ENCODE measurements at places on chromosomes 1 and 21.
A peak's percentile ranks its signal among the peaks of the same experiment; 100 is the strongest.

DNA sequence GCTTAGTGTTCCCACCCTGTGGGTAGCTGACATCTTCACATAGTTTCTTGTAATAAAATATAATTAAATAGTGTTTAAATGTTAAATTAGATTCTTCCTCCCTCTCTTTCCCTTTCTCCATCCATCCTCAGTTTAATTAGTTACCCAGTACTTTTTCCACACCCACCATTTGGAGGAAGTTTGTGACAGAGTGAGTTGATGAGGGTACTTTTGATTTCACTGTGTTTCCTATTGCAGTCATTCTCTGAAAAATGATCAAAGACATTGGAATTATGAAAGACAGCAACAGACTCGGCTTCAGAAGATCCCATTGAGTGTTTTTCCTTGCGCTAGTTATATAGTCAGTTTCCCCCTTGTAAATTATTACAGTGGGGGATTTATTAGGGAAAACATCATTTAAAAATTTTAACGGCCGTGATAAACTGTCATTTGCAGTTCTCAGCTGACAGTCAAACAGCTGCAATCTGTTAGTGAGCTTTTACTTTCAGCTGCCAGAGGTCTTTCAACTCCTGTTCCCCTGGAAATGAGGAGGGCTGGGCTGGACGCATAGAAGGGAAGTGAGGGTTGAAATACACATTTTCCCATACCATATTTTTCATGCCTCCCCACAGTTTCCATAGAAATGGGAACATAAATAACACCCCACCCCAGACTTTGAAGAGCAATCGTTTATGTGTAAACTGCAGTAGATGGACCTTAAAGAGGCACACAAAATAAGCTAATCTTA, 61.3 kb upstream of the CACYBP start:
- no peak for DNase-seq

DNA sequence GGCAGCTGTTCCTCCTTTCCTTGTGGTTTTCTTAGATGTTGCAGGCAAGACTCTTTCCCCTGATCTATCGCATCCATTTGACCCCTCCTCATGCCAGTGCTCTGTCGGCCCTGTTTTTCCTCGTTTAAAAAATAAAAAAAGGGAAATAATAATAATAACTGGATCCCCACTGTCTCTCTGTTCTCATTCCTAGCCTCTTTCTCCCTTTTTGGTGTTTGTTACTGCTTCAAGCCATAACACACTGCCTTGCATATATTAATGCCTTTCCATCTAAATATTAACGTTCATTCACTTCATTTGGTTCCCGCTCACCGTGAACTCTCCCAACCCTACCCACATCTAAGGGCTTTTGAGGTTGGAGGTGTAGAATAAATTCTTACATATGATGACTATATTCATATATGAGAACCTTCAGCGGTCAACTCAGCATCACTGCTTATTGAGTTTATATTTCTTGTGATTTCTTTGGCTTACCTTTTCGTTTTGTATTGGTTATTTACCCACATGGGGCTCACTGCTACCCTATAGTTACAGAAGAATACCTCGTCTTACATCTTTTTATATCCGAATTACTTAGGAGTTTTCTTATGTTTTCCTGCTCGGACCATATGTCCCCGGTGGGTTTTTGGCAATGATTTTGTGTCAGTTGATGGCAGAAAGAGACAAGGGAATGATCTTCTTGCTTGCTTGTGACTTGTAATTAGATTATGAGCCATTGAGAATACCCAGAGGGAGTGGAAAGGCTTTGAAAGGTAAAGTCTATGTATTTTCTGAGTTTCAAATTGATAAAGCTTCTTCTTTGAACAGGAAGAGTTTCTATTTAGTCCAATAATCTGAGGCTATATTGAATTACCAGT, 805 bp downstream of the ATG4C start:
- no peak for DNase-seq

GRCh38 chr1:72282271-72283021, at the start of gene NEGR1:
TSS of gene NEGR1 (minus strand) at chr1:72282539.
- peak; percentile 85 for DNase-seq

DNA sequence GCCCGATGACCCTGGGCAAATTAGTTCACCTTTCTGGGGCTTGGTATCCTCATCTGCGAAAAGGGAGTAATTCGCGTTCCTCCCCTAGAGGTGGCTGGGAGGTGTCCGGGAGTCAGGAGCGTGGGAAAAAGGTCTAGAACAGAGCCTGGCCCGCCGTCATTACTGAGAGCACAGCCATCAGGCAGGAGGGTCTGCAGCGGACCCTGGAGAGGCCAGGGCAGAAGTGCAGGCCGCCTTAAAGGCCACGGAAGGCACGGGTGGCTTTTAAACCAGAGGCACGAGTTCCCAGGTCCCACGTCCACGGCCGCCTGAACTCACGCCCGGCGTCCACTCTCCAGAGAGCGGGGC, 850 bp downstream of the PANK4 start:
- no peak for DNase-seq

DNA sequence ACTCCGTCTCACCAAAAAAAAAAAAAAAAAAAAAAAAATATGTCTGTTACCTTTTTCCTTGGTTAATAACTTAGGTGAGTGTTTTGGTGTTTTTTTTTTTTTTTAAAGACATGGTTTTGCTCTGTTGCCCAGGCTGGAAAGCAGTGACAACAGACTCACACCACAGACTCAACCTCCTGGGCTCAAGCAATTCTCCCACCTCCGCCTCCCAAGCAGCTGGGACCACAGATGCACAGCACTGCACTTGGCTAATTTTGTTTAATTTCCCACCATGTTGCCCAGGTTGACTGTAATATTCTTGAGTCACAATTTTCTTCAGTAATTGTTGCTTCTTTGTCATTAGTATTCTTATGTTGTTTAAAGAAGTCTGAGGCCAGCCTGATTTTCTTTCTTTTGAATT, 149.2 kb upstream of the SYT6 start:
- no peak for DNase-seq

- DNase-seq = no peak
These were observed 16.1 kb upstream of the SLAMF1 start for GRCh38 chr1:160662910-160663309.

DNA sequence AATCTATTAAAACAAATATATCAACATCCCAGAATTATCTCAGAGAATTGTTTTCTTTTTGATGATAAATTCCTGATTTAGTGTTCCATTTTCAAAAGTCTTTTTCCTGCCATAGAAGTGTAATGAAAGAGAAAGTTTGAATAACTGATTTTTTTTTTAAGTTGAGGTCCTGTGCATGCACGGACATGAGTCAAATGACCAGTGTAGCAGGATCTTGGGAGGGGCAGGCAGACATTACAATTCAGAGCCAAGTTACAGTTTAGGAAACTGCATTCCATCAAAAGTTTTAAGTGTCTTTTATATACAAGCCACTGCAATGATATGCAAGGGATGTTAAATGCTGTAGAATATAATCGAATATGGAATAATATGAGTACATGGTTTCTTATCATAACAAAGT, 227.5 kb downstream of the HMCN1 start:
- no peak for DNase-seq

GRCh38 chr1:231774719-231775335, 148.2 kb downstream of the DISC1 start:
- no peak for DNase-seq

DNA sequence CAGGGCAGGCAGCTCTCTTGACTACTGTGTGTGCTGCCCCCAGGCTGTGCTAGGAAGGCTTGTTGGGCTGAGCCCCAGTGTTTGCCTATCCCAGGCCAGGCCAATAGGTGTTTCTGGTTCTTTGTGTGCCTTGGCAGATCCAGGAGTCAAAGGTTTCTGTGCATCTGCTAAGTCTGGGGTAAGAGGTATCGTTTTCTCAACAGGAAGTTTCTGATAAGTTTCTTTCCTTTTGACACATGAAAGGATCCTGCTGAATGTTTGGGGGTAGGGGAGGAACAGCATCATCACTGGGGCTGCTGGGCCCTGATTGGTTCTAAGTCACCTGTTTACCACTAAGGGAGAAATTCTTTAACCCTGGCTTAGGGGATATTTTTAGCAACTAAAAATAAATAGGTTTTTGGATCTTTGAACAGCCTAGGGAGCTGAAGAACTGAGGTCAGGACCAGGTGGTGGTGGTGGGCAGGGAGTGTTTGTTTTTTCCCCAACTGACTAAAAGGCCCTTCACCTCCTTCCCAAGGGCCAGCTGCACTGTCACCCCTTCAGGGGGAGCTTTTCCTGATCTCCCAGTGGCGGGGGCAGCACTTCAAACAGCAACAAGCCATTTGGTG, 85.1 kb downstream of the KCNN3 start:
- DNase-seq = no peak

DNA sequence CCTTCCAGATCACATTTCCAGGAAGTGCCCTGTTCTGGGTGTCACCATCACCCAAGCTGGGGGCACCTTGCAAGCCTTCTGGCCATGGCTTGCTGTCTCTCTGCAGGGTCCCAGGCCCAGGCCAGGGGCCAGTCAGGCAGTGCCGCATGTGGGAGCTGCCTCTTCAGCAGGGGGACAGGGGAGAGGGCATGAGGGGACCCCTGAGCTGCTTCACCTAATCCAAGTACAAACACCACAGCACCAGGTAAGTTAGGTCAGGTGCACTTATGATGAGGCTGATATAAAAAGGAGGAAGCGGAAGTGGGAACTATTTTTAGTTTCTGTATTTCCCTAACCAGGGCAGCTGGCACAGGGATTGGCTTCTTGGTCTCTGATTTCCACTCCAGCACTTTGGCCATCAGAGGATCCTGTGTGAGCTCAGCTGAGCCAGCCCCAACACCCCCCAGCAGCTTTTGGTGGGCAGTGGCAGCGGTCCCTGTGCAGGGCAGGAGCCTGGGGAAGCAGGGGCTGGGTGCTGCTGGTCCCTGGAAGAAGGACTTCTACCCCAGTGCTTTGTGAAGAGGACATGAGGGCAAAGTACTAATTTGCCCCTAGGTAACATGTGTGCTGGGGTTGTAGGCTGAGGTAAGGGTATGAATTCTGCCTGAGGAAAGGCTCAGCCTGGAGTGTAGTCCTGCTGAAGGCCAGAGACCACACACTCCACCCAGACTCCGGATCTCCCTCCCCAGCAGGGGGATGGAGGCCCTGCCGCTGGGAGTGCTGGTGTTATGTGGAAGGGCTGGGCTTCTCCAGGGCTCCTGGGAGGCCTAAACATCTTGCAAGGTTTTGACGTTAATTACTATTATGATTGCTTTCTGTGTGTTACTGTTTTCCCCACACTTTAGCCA, 3.3 kb upstream of the PCBP3 start:
- DNase-seq = no peak

GRCh38 chr1:86993269-86993985, 79.0 kb downstream of the HS2ST1 start:
- no peak for DNase-seq

DNA sequence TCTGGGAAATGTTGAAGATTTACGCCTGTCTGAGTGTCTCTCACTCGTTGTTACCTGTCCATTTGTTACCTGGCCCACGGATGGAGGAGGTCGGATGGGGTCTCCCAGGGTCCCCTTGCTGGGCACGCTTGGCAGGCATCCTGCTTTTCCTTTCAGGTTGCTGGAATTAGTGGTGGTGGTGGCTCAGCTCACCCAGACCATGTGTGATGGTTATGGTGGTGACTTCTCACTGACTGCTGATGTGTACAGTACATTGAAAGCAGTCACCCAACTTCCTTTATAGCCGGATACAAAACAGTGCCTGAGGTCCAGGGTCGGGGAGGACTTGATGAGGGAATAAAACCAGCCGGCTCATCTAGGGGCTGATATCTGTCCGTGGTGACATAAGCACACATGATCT, 19.5 kb downstream of the MAPKAPK2 start:
- no peak for DNase-seq

DNA sequence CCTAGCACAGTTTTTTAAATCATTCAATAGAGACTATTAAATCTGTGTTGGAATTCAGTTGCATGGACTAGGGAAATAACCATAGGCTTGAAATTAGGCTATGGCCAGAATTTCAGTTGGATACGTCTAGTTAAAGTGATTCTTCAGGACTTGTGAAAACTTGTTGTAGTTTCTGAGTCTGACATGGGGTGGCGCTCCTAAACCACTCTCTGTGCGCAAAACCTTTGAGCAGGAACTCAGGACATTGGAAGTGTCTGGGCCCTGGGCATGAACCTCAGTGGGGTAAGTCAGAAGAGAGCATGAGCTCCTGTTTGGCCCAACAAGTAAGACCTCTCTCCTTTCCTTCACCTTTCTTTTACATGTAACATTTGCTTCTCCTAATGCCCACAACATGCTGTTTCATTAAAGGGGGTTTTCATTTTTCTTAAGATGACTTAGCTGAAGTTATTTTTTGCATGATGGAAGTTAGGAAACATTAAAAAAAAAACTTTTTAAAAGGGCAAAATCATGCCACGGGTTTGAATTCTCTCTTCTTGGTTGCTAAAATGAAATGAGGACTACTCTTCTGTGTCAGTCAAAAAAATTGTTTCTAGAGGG, 17.1 kb upstream of the CCDC190 start:
- DNase-seq = peak; percentile 83

GRCh38 chr1:186948535-186948934, 119.8 kb downstream of the PLA2G4A start:
- DNase-seq = no peak

DNA sequence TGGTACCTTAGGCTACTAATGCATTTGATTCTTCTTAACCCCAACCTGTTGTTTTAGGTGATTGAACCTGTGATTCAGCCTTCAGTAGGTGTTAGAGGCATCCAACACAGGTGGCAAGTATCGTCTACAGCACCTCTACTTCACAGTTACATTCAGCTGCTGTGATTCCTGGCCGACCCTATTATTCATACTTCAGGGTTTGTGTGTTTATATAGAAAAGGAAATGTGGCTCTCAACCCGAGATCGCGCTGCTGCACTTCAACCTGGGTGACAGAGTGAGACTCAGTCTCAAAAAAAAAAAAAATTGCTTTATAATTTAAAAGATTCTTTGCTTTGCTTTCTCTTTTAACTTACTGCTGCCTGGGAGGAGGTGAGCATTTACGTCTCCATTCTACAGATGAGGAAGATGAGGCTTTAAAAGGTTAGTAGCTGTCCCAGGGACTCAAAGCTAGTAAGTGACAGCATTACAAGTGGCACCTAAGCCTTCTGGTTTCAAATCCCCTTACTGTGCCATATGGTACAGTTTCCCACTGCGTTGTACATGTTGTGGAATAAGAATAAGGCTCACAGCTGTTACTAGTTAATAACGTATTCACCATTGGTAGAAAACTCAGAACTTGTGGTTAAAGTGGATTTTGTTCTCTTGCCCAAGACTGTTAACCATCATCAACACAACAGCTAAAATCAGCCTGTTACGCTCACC, 9.9 kb upstream of the GPR25 start:
- DNase-seq = no peak

DNA sequence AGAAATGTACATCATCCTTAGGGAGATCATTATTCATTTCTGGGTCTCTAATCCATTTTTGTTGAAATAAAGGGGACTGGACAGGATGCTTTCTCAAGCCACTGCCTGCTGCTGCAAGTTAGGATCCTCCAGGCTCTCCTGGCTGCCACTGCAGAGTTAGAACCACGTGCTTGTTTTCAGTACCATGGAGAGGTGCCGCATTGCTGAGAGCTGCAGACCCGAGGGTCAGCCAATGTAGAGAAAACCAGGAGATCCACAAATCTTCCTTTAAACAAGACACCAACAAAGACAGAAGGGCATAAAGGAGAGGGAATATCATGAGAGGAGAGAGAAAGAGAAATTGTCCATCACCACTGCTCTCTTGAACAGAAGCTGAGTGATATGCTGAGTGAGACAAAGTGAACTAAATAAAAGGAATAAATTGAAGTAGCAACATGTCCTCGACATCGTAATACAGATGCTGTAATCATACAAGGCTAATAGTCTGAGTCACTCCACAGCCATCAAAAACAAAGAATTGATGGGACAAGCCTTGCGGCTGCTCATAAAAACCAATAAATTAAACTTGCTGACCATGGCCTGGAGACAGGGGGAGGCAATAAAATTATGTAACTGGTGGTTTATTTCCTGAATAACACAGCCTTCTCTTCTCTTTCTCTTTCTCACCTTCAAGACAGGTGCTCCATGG, 255.7 kb downstream of the OMA1 start:
- peak; percentile 72 for DNase-seq

- DNase-seq = no peak
These were observed 1329.5 kb upstream of the B3GALT2 start for GRCh38 chr1:194515916-194516315.

All from WTC11 (cell line).